ENCODE measurements at places on chromosomes 16 and 17.

- DNase-seq = no peak
Observed at GRCh38 chr16:1773703-1774447, 941 bp upstream of the MRPS34 start.

DNA sequence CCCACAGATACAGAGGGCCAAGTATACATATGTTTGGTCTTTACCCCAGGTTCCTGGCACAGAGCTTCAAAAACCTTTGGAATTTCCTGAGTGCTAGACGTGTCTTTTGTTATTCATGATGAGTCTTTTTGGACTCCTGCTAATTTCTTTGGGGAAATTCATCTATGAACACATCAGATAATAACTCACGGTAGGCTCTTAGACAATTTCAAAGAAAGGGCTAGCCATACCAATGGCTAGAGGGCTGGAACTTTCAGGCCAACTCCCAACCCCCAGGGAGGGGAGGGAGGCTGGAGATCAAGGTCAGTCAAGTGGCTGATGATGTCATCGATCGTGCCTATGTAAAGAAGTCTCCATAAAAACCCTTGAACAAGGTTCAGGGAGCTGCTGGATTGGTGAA, 101.9 kb downstream of the STX8 start:
- DNase-seq = no peak

- DNase-seq = no peak
Observed at GRCh38 chr16:57640612-57641011, 12.2 kb downstream of the ADGRG1 start.

GRCh38 chr16:10683170-10683569, 11.6 kb downstream of the TEKT5 start:
- DNase-seq = no peak

GRCh38 chr16:81216706-81217105, 21.8 kb upstream of the BCO1 start:
- no peak for DNase-seq

GRCh38 chr17:2081564-2081963, 26.7 kb downstream of the HIC1 start:
- no peak for DNase-seq

- DNase-seq = no peak
Observed at GRCh38 chr17:7974638-7975131, 27.7 kb upstream of the GUCY2D start.

DNA sequence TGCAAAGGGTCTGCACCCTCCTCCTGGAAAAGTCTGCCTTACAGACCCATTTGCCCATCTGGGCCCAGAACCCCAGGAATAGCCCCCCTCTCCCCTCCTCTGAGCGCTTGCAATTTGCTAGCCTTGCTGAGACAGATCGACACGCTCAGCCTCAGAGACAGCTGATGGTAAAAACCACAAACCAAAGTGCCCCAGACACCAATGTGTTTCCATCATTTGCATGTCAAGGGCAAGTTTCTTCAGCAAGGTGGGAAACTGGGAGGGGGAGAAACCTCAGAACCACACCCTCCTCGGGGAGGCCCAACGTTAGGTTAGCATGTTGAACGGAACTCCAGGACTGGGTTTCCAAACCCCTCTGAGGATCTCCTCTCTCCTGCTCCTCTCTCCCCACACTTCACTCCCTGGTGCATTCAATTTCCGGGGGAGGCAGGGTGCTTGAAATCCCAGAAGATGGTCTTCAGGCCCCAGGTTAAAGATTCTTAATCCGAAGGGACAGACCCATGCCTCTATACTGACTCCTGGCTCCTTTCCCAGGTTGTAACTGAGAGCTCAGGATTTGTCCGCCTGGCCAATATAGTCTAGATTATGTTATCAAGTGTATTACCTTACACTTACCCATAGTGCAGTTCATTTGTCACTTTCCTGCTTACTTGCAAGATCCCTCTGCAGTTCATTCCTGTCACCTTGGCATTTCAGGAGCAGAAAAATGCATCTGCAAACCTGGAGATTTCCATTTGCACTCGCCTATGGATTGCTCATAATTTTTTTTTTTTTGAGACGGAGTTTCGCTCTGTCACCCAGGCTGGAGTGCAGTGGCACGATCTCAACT, 1.3 kb upstream of the CUEDC1 start:
- peak; percentile 34 for DNase-seq

DNA sequence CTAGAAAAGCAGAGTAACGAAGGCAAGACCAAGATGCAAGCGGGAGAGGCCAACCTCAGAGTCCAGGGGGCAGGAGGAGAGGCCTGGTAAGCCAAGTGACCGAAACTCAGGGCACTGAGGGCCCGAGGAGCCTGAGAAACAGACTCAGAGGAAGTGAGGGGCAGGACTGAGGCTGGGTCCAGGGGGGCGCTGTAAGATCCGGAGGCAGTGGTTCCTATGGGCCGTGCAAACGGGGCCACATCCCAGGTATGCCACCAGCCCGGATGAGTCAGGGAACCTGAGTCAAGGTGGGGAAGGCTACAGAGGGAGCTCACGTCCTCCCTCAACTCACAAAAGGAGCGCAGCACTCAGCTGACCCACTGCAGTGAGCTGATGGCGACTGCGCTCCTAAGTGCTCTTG, 8.3 kb downstream of the ZDHHC7 start:
- DNase-seq = no peak

DNA sequence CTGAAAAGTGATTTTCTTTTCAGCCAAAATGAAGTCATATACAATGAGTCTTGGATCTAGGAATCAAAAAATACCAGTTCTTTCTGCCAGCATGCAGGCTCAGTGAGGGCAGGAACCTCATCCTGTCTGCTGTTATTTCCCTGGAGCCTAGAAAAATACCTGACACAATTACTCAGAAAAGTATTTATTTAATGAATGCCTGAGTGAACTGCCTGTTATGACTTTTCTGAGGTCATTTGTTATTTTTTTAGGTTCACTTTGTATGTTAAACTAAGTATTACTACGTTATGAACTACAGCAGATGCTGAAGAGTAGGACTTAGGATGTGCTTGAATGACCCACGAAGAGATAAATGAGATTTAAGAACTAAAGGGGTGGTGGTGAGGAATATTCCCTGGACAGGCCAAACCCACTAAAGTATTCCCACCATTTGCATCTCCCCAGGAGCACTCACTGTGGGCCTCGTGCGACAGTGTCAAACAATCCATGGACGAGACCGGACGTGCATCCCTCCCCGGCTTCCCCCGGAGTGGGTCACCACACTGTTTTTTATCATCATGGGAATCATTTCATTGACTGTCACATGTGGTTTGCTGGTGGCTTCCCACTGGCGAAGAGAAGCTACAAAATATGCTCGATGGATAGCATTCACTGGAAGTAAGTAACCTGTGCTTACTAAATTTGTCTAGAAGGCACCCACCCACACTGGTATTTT, 17.1 kb upstream of the VWA3A start:
- DNase-seq = no peak

DNA sequence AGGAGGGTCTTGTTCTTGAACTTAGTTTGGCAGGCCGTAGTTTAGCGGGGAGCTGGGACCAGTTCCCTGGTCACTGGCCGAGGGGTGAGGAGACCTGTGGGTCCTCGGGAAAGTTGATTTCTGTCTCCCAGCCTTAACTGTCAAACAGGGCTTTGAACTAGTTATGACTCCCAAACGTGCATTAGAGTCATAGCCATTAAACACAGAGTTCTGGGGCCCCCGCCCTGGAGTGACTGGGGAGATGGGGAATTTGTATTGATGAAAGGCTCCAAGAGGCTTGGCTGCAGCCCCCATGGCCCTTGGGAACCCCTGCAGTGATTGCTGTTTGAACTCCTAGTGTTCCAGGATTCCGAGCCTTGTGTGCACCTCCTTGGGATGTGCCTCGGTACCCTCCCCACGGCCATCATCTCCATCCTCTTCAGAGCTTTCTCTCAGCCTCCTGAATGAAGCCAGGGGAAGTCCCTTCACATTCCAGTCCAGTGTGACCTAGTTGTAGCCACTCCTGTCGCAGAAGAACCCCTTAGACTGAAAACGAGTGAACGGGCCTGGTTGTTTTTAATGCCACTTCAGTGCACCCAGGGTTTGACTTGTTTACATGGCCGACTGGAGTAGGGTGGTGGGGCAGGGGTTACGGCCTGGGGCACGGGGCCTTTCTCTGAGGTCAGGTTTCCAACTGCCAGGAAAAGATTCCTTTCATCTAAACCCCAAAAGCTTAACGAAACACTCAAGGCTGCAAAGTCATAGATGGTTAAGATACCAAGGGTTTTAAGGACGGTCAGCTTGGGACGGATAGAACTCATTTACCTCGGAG, 1.4 kb downstream of the MPRIP start:
- DNase-seq = peak; percentile 45

GRCh38 chr16:12458051-12458450, 345.6 kb downstream of the CPPED1 start:
- DNase-seq = no peak

GRCh38 chr17:12128946-12129345, 108.3 kb downstream of the MAP2K4 start:
- no peak for DNase-seq

GRCh38 chr16:3173892-3174617, 13.9 kb upstream of the OR1F1 start:
- DNase-seq = no peak

DNA sequence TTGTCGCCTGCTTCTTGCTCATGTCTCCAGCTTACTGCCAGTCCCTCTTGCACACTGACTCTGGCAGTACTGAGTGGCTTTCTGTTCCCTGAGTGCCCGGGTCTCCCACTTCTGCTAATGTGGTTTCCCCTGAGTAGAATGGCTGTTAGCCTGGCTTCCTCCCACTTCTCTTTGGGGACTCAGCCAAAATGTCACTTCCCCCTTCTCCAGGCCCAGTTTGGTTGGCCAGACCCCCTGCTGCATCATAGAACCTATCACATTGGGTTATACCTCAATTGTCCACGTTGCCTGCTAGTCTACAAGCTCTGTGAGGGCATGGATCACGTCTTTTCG, 304.4 kb downstream of the HS3ST3B1 start:
- no peak for DNase-seq

DNA sequence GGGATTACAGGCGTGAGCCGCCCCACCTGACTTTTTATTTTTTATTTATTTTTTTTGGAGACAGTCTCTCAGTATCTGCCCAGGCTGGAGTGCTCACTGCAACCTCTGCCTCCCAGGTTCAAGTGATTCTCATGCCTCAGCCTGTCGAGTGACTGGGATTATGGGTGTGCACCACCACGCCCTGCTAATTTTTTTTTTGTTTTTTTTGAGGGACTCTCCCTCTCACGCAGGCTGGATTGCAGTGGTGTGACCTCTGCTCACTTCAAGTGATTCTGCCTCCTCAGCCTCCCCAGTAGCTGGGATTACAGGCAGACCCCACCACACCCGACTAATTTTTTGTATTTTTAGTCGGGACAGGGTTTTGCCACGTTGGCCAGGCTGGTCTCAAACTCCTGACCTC, 7.7 kb downstream of the ZNF207 start:
- DNase-seq = no peak

- no peak for DNase-seq
Observed at GRCh38 chr17:58352596-58353388, 791 bp upstream of the SUPT4H1 start.

DNA sequence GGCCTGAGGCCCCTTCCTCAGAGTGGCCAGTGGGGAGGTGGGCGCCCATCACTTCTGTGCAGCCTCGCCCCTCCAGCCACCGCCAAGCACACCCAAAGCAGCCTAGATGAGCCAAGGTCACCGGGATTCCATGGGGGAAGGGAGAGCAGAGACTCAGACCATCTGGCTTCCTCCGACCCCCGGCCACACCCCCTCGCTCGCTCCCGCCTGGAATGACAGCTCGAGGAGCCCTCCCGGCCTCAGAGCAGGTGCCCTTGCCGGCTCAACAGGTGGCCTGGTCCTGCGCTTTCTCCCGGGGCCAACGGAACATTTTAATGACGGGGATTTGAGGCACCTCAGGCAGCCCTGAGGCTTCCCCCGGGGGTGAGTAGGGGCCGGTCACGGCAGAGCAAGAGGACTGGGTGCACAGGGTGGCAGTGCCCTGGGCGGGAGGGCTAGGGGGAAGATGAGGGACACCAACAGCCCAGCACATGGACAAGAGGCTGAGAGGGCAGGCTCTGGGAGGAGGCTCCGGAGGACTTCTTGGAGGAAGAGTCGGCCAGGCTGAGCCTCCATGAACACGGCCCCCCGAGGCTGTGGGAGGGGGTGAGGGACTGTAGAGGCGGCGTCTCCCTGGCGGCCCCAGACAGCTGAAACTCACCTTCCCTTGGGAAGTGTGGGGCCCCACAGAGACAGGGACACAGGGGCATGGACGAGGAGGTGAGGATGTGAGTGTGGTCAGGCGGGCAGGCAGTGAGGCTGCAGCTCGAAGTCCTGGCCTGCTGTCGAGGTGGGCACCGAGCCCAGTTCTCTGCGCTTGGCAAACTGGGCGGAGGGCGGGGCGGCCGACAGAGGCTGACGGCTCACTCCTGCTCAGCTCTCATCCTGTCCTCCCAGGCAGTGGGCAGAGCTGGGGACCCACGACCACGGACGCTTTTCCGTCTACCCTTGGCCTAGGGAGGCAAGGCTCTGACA, 12.5 kb upstream of the C1QTNF8 start:
- DNase-seq = no peak

GRCh38 chr17:258045-258734, 76.7 kb upstream of the DOC2B start:
- no peak for DNase-seq

- DNase-seq = no peak
Observed at GRCh38 chr17:67532326-67532871, 155.3 kb downstream of the PITPNC1 start.

- no peak for DNase-seq
Observed at GRCh38 chr16:64061621-64062020, 1060.2 kb downstream of the CDH11 start.

GRCh38 chr16:89042711-89043551, 50.7 kb upstream of the ACSF3 start:
- no peak for DNase-seq

DNA sequence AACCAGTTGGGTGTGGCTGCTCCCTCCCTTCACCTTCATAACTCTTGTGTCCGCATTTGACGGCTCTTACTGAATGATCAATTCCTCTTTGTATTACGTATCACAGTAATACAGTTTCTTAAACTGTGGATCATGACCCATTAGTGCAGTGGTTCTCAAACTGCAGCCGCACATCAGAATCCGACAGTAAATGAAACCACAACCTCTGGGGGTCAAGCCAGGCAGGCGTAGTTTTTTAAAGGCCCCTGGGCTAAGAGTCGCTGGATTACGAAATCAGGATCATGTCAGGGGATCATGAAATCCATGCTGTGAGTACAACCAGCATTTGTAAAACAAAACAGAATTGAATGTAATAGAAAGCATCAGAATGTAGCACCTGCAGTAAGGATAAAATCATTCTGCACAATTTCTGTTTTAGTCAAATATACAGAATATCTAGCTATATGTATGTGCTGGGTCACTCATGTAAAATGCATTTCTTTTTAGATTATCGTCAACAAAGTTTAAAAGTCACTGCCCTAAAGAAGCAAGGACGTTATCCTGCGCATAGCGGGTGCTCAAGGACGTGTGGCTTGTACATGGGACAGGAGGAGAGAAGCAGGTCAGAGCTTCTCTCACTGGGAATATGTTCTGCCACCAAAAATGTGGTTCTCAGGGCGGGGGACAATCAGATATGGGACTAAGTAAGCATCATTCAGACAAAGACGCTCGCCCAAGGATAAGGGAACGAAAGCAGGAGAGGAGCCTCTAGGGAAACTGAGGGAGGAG, 113.1 kb downstream of the ZFHX3 start:
- DNase-seq = no peak

DNA sequence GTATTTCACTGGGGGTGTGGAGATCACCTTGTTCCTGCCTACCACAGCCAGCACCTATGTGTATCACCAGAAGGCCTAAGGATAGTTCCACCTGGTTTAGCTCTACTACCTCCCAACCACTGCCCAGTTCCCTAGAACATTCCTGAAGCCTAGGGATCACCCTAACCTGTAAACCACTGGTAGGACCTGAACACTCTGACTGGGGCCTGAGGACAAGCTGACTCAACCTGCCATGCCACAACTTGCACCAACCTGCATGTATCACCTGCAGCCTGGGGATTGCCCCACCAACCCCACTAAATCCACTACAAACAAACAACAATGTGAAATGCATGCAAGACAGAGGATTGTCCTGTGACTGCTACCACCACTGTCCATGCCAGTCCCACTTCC, 128.1 kb downstream of the KIF2B start:
- DNase-seq = no peak

All from naive thymus-derived CD8-positive, alpha-beta T cell (primary cell).